SK-N-SH (cell line): ENCODE measurements at places on chromosomes 16 and 17. TPM values are rescaled to one million over a fixed set of nuclear protein-coding genes. Genes with fewer than 3 reads are reported as not detected.

The BCL6B gene
- 0.02 TPM in 1 of 2 replicates, not detected in the other for polyA plus RNA-seq

The SHISA9 gene
- 0.02 TPM in 1 of 2 replicates, not detected in the other for polyA plus RNA-seq

The FBXW10 gene
- 0.02 and 0.03 TPM in 2 replicates for polyA plus RNA-seq

The TRPV3 gene
- polyA plus RNA-seq: 0.28 TPM in 2 replicates

The SULT1A2 gene
- polyA plus RNA-seq: 0.07 TPM in 1 of 2 replicates, not detected in the other

The ZNRF1 gene
- 20.6 and 23.7 TPM in 2 replicates for polyA plus RNA-seq

The BRIP1 gene
- 2.0 and 2.2 TPM in 2 replicates for polyA plus RNA-seq

The KRT13 gene
- 0.39 and 0.67 TPM in 2 replicates for polyA plus RNA-seq

The GPR139 gene
- polyA plus RNA-seq: not detected in 2 replicates

The ZNF469 gene
- polyA plus RNA-seq: 0.24 and 0.56 TPM in 2 replicates

The CLEC3A gene
- 0.03 TPM in 1 of 2 replicates, not detected in the other for polyA plus RNA-seq

The NT5M gene
- 3.3 and 3.9 TPM in 2 replicates for polyA plus RNA-seq

The MEAK7 gene
- polyA plus RNA-seq: 11.9 and 19.0 TPM in 2 replicates

The SLC5A10 gene
- polyA plus RNA-seq: not detected in 2 replicates

The USP43 gene
- 0.05 and 0.07 TPM in 2 replicates for polyA plus RNA-seq
